ENCODE measurements at places on chromosomes 7 and 10. TPM values are rescaled to one million over a fixed set of nuclear protein-coding genes. Genes with fewer than 3 reads are reported as not detected.

- DNase-seq: no peak
Measured at GRCh38 chr10:84727398-84727797, 399.0 kb downstream of the CCSER2 start.

DNA sequence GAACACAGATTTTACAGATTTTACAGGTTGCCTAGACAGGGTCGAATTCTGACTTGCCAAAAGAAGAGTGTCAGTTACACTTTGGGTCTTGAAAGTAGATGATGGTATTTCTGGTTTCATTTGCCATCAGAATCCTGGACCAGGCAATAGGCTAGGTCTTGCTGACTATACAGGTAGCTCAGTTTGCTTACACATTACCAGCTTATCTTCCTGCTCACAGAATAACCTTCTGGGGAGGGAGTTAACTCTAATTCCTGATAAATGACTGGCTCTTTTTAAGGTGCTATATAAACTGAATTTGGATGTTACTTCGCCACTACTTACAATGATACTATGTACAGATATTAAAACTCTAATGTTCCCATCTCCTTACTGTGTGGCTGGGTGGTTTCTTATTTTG is 39.8 kb downstream of the GBF1 start:
- no peak for DNase-seq

WEE2 gene
- total RNA-seq: 3.6 TPM

DNA sequence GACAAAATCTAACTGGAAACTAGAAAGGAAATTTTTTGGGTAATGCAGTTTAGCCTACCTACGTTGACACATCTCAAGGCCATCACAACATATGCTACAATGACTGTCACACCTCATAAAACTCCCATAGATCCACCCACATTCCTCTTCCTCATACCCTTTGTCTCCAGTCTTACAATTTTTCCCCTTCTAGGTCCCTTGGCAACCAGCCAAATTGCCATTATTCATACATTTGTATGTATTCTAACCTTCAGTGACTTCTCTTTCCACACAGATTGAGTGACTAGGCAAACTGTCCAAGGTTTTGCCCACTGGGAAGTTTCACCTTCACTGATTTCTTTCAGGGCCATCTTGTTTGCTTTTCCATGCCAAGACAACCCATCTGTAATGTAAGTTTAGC is 100.5 kb upstream of the TPK1 start:
- DNase-seq: peak; percentile 8

DNA sequence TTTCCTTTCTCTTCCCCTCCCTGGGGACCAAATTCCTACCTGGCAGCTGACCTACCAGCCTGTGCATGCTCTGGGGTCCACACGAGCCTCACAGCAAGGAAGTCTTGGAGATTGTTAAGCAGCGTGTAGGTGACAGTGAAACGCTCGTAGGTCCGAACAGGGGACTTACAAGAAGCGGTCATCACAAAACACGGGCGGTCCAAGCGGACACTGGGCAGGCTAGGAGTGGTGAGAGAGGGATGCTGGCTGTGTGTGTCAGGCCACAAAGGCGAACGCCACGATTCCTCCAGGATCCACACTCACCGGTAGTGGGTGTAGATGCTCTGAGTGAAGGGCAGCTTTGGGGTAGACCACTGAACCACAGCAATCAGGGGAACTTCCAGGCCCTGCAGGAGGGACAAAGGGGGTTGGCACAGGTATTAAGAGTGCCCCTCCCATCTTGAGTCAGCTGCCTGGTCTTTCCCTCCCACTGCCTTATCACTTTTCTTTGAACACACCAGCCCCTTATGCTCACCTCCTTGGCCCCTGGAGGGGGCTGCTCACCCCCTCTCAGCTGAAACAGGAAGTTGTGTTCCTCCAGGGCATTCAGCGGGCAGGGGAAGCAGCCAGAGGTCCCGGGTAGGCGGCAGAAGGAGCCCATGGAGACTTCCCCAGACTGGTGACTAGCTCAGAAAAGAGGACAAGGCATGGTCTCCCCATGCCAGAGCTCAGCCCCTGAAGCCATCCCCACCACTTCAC is 2.0 kb downstream of the TRAPPC14 start:
- no peak for DNase-seq

- peak; percentile 43 for DNase-seq
Measured at GRCh38 chr10:112434988-112435619, 11.6 kb downstream of the ZDHHC6 start.

- DNase-seq: peak; percentile 22
Measured at GRCh38 chr10:105742184-105742583, 1101.1 kb downstream of the SORCS3 start.

HHEX gene
- total RNA-seq: 13.0 TPM

DNA sequence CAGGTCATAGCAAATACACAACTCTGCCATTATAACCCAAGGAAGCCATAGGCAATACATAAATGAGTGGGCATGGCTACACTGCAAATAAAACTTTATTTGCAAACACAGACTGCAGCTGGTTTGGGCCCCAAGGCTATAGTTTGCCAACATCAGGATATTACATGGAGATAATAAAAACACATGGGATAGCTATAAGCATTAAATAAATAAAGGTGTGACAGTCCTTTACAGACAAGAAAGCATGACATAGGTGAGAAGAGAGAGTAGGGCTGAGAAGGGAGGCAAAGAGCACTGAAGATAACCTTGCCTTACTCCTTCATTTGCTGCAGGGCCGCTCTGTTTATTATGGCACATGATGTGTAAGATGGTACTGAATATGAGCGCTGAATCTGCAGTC is 135.1 kb upstream of the GHITM start:
- DNase-seq: peak; percentile 29

RARRES2 gene
- total RNA-seq: 104 TPM

DNA sequence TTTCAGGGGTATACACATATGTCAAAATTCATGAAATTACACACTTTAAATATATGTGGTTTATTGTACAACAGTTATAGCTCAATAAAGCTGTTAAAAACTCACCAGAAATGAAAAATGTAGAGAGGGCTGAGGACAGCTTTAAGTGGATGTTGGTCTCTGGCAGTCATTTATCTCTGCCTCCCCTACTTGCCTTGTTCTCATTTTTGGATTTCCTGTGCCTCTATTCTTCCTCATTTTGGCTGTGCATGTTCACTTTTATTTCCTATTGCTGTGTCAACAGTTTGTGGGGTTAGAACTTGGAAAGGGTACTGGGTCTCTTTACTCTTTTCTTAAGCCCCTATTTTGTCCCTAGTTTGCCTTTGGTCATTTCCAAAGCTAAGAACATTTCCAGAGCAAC is 18.6 kb upstream of the MEST start:
- no peak for DNase-seq

GRCh38 chr10:74322141-74322540 is 171.1 kb downstream of the ADK start:
- no peak for DNase-seq

GNAT3 gene
- not detected for total RNA-seq

GRCh38 chr7:81256991-81257390 is 338.1 kb upstream of the SEMA3C start:
- DNase-seq: no peak

- DNase-seq: no peak
Measured at GRCh38 chr10:93280121-93280698, 201.9 kb downstream of the MYOF start.

DNA sequence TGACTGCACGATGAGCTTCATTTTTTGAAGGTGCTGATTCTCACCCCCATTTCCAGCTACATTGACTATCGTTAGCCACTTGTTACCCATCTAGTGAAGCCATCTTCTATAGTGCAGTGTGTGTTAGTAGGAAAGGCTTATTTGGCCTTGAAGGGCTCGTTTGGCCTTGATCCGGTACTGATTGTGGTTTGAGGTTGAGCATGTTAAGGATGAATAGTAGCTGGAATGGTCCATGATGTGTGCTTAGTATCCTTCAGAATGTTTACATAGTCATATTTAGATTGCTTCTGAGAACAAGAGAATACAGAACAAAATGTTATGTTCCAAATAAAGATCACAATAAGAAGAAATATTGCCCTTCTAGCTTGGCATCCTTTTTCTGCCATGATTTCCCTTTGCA is 591.5 kb downstream of the AUTS2 start:
- no peak for DNase-seq

ADCYAP1R1 gene
- total RNA-seq: 0.10 TPM

- peak; percentile 27 for DNase-seq
Measured at GRCh38 chr7:6556196-6556595, 4.9 kb upstream of the GRID2IP start.

DNA sequence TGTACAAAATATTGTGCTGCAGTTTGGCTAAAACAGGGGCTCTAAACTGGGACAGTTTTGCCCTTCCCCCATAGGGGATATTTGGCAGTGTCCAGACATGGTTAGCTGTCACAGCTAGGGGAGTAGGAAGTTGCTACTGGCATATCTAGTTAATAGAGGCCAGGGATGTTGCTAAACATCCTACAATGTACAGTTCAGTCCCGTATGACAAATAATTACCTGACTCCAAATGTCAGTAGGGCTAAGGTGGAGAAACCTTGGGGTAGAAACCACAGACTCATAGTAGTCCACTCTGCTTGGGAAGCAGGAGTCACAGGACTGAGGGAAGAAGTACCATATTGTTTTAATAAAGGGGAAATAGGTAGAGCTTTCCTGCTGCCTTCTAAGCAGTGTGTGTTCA is 39.8 kb downstream of the WBP1L start:
- DNase-seq: no peak
